NCI-H1048 (cell line): ENCODE measurements at places on chromosomes 16 and 17.

GRCh38 chr17:17852930-17853329, 16.1 kb upstream of the SREBF1 start:
- no peak for DNase-seq

- no peak for DNase-seq
Observed at GRCh38 chr17:48601207-48601538, 3.6 kb downstream of the HOXB6 start.

DNA sequence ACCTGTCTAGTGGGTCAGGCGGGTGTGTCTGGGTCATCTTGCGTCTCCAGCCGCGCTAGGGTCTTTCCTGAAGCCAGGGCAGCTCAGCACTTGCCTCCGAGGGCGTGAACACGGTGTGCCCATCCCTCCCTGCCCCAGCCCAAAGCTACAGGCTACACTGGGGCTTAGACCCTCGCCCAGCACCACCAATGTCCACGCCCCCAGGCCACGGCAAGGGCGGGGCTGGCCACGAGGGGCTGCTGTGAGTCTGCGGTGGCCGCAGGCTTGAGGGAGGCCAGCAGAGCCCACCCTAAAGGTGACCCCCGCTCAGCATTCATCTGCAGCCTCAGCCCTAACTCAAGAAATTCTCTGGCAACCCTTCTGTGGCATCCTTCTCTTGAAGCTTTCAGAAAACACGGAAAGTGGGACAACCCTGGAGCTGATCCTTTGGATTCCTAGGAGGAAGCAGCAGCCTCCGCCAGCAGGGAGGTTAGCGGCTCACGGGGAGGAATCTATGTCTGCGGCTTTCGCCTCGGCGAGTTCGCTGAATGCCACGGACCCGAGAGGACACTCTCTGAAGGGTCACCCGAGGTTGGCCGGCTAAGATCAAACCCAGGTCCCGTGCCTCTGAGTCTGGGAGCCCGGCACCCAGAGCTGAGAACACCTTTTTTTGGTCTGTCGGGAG, 41.7 kb downstream of the TIMM22 start:
- no peak for DNase-seq

DNA sequence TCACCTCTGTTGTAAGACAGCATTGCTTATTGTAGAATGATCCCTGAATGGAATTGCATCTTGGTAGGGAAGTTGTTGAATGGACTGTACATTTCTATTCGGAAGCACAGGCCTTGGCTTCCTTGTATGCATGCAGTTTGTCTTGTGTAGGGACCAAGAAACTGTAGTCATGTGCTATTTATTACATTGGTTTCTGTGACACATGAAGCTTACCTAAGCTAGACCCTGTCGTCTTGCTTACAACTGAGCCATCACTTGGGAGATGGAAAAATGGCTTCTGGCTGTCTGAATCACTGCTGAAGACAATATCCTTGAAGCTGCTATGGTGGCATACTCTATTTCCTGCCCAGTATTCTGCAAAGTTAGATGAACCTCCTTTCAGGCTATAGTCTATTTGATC, 29.1 kb downstream of the PPM1D start:
- no peak for DNase-seq

DNA sequence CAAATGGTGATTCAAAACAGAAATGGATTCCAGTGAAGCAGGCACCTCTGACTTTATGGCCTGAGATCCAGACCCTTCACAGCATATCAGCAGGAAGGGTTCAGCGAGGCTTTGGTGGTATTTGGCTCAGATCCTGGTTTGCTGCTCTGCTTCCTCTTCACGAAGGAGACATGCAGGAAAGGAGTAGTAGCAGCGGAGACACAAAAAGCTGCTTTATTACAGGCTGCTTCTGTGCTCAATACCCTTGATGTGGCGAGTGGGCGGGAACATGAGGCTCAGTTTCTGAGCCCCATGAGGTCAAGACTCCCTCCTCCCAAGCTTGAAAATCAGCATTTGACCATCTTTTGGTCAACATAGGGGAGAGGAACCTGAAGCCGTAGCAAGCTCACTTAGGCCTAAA, 213.3 kb upstream of the AXIN2 start:
- no peak for DNase-seq
